DMS79 (cell line): ENCODE measurements at places on chromosomes 5 and 9.

GRCh38 chr9:114273461-114273881, 49.4 kb upstream of the ORM1 start:
- no peak for DNase-seq

- DNase-seq = no peak
Observed at GRCh38 chr9:4298255-4299004, 1.4 kb downstream of the GLIS3 start.

GRCh38 chr9:13141629-13142028, 137.9 kb downstream of the MPDZ start:
- DNase-seq = no peak

- no peak for DNase-seq
Observed at GRCh38 chr9:109487247-109487646, 10.9 kb downstream of the PTPN3 start.

DNA sequence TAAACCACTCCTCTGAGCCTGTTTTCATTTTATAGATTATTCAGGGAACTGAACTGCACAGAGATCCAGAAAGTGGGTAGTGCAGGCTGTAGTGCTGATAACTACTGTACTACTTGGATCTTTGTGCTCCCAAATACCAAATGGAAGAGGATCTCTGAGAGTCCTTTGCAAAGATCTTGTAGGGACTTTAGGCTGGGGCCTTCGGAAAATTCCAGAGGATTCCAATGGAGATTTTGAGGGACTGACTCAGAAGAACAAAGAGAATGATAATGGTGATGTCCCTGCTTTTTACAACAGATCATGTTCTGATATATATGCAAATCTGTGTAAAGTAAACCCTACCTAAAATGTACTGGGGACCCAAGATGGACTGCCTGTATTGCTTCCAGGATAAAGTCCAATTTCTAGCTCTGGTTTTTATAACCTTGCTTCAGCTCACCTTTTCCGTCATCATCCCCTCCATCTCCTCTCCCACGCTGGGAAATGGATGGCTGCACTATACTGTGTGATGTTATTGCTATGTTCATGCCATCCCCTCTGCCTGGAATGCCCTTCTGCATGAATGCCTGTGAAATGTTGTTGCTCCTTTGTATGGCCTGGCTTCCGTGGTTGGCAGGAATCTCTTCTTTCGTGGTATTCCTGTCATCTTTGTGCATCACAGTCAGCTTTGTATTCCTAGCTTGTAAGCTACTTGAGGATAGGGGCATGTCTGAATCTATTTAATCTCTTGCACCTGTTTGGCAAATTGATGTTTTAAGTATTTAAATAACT, 9.7 kb upstream of the PSMD5 start:
- no peak for DNase-seq

DNA sequence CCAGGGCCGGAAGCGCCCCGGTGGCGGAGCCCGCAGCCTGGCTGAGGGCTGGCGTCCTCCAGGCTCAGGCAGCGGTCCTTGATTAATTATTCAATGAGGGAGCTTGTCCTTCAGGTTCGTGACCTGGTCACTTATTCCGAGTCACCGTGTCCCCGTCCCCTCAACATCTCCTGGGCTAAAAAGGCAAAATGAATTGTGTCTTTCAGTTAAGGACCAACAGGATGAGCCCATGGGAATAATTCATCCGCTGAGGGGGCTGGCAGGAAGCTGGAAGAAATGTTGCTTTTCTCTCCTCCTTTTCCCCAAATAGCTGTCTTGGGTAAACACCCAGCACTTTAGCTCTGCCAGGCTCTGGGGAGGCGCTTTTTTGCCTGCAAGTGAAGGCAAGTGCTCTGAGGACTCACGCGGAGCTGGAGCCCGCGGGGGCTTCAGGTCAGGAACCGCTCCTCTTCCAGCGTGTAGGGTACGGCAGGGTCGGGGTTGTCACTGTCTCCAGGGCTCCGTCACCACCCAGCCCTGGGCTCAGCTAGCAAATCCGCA, 13.1 kb downstream of the KCNT1 start:
- no peak for DNase-seq

GRCh38 chr5:83184534-83184933, 107.2 kb downstream of the XRCC4 start:
- no peak for DNase-seq

GRCh38 chr9:31137176-31138160, 1247.0 kb upstream of the ACO1 start:
- DNase-seq = no peak

- DNase-seq = no peak
Observed at GRCh38 chr5:125142458-125142857, 396.0 kb upstream of the ZNF608 start.

DNA sequence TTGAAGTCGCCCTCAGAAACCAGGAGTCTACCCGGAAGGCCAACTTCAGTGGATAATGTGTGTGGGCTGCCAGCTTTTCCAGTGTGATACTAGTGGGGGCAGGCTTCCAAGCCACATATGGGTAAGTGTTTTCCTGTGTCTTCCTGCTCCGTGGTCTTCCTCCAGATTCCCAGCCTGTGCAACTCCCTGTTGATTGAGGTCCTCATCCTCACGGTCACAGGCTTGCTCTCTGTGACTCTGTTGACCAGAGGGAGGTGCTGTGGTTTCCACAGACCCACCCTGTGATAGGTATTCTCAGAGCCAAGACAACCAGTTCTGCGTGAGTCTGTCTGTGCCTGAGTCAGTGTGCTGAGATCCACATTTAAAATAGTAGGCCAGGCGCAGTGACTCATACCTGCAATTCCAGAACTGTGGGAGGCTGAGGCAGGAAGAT, 388.0 kb upstream of the IRX2 start:
- DNase-seq = no peak

- no peak for DNase-seq
Observed at GRCh38 chr5:133391354-133392136, 220.8 kb downstream of the FSTL4 start.

DNA sequence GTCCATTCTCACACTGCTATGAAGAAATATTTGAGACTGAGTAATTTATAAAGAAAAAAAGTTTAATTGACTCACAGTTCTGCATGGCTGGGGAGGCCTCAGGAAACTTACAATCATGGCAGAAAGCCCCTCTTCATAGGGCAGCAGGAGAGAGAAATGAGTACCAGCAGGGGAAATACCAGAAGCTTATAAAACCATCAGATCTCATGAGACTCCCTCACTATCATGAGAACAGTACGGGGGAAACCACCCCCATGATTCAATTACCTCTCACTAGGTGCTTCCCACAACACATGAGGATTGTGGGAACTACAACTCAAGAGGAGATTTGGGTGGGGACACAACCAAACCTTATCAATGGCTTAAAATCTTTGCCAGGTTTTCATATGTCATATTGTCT, 20.3 kb upstream of the TENT4A start:
- DNase-seq = no peak

DNA sequence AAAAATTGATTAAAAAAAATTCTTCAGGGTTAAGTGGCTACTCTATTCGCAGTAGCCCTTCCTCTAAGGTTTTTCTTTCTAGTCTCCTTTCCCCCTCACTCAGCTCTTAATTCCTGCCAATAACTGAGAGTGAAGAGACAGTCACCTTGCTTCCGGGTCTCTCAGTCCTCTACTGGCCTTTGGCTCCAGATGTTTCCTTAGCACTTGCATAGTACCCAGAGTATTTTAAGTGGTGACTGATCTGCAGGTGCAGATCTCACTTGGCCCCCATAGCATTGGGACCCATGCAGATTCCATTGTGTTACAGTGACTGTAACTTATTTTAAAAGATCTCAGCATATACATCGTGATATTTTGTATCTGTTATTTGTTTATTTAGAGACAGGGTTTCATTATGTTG, 66.2 kb downstream of the GCNT1 start:
- no peak for DNase-seq

DNA sequence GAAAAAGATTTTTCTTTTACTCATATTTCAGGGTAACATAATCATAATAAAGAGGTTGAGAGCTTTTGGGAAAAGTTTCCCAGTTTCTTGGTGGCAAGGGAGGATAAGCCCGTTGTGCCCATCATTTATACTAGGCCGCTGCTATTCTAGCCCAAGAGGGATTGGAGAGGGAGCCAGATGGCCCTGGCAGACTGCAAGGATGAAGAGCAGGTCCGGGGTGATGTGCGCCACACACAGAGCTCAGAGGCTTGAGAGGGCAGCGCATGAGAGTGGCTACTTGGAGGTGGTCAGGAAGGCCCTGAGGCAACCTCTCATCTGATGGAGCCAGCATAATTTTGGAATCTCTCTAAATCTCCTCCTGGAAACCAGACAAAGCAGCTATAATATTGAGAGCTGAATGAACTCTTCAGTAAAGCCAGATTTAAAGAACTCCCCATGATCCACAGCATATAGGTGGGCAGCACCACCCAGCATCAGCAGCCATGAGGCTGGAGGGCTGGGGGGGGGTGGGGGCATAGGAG, 110.1 kb downstream of the MED27 start:
- no peak for DNase-seq

GRCh38 chr5:158430166-158430797, 571.3 kb upstream of the CLINT1 start:
- DNase-seq = no peak

DNA sequence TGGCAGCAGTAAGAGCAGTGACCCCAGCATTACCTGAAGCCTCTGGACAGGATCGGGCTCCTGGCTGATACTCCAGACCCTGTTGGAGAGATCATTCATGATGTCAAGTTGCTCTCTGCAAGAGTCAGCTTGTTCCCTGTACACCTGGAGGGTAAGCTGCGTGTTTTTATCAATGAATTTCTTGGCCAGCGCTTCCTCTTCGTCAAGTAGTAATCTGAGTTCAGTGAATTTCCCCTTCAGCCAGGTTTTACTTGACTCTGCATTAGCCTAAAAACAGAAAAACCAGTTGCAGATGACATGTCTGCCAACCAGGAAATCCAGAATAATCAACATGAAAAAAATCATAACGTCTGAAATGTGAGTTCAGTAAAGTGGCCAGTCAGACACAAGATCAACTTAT, 19.1 kb downstream of the TRIM14 start:
- peak; percentile 88 for DNase-seq

DNA sequence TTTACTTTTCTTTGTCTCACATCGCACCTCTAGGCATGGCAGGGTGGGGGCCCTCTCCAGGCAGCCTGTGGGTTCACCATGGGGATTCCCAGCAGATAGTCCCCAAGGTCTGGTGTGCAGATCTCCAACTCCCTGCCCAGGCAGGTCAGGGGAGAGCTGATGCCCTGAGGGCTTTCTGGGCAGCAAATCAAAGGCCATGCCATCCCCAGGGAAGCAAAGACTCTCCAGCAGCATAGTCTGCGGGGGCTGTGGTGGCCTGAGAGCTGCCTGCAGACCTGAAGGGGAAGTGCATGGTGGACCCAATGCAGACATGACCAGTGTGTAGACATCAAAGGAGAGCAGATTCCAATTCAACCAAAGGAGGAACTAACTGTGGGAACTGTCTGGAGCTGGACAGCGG, 7.7 kb downstream of the NEURL1B start:
- no peak for DNase-seq

DNA sequence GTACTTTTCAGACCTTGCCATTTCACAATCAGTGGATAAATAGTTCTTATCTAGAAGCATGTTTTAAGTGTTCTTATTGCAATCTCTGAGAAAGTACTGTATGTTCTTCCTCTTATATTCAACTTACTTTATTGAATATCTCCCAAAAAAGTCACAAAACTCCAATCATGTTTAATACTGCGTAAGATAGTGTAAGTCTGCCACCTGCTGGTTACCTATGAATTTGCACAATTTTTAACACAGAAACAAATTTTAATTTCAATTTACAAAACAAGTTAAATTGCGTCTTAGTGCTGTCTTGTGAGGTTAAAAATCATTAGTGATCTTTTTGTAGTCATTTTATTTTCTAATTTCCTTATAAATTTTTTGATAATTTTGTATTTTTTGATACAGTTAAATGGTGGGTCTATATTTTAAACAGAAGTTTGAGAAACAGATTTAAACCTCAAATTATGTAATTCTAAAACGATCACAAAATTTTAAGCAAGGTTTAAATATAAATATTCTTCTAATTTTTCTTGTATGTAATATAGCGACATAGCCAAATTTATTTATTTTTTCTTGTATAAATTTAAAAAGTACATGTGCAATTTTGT, 115.8 kb downstream of the EMB start:
- DNase-seq = no peak

GRCh38 chr5:142222225-142222865, 102.5 kb downstream of the SPRY4 start:
- DNase-seq = no peak

DNA sequence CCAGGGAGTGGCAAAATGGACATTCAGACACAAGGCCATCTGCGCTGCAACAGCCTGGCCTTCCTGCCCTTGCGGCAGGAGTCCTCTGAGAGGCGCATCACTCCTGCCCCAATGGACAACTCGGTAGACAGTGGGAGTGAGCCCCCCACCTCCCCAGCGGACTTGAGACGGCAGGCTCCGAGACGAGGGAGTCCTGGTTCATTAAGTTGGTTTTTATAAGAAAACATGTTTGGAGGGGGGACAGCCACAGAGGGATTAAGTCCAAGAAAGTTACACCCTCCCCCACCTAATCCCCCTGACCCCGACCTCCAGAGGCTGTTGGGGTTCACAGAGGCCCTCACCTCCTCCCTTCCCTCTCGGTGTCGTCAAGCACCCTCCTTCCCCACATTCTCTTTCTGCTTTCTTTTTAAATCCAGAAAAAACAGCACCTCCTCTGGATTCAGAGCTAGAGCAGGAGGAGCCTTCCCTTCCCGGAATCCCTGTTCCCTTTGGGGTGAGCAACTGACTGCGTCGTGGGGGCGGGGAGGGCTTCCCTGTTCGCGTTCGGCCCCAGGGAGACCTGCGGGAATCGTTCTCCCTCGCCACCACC, 1.8 kb upstream of the EGR1 start:
- DNase-seq = peak; percentile 27

DNA sequence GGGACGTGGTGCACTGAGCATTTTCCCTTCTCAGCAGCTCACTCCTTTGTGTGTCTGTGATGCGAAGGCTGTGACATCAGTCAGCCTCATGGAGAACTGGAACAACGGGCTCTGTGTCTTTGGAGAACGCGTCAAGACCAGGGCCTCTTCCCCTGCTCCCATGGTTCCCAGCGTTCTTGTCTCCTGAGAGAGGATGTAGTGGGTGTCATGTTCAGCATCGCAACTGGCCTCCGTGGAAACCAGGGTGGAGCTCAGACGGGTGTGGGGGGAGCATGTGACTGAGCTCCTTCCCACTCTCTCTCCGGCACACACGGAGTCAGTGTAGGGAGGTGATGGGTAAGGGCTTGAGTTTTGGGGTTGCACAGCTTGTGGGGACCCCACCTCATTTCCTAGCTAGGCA, 59.7 kb downstream of the TENT4A start:
- peak; percentile 40 for DNase-seq

GRCh38 chr9:133342570-133342969, 5.4 kb downstream of the MED22 start:
- no peak for DNase-seq

GRCh38 chr9:126295082-126295477, 31.5 kb upstream of the MVB12B start:
- no peak for DNase-seq

DNA sequence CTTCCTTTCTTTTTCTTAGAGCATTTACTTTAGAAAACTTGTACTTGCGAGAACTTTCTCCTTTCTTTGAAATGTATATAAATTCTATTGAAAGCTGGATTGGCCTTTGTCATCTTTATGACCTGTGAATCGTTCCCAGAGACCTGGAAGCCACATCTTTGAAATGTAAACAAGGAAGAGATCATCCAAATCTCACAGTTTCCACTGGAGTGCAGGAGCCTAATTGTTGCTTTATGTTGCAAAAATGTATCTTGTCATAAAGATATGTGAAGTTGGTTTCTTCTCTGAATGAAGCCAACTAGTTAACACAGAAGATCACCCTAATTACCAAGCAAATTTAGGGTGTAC, 1101.8 kb downstream of the TAF11L14 start:
- DNase-seq = no peak

- DNase-seq = no peak
Observed at GRCh38 chr5:14560091-14560595, 21.4 kb upstream of the OTULINL start.

- no peak for DNase-seq
Observed at GRCh38 chr9:38251036-38251860, 141.3 kb upstream of the ALDH1B1 start.
